ENCODE measurements at places on chromosomes 7 and 10. TPM values are rescaled to one million over a fixed set of nuclear protein-coding genes. Genes with fewer than 3 reads are reported as not detected.

- DNase-seq: peak; percentile 85
These were observed 26.6 kb upstream of the KAT6B start for GRCh38 chr10:74799721-74800221.

DNA sequence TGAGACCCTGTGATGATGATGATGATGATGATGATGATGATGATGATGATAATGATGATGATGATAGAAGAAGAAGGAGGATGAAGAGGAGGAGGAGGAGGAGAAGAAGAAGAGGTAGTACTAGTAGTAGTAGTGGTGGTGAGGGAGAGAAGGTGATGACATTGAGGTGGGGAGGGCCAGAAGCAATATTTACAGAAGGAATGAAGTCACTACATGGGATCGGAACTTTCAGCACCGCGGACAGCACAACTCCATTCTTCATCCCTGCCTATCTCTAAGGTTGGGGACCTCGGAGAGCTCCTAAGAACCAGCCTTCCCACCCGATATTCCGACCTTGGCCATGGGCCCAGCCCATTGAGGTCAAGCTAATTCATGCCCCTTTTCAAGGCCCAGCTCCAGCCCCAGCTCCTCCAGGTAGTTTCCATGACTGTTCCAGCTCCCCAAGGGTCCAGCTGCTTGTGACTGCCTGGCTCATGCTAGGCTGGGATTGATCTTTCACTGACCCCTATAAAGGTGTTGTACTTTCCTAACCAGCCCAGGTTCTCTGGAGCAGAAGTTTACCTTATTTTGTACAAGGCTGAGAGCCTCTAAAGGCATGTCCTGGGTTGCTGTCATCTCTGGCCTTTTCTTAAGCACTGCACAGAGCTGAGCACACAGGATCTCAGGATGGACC lies 10.3 kb downstream of the CRHR2 start:
- DNase-seq: peak; percentile 81

- DNase-seq: no peak
These were observed 18.3 kb upstream of the PDE1C start for GRCh38 chr7:32088451-32088881.

The NEURL1 gene
- polyA plus RNA-seq: 1.5 TPM

The MARVELD1 gene
- 27.6 TPM for polyA plus RNA-seq

The PRSS37 gene
- polyA plus RNA-seq: not detected
